ENCODE measurements at places on chromosomes 2 and 18.

DNA sequence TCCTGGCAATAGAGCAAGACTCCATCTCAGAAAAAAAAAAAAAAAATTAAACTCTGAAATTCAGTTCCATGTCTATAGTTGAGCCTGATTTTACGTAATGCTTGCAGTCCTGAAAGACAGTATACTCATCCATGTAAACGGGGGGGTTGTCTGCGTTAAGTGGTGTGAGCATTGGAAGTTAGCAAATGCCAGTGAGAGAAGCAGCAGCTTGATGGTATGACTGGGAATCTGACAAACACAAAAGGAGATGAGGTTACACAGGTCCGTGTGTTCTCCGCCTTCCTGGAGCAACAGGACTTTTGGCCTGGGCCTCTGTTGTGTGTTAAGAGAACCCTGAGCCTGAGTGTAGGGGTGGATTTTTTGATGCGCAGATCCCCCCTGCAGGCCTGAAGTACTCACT is 82.9 kb downstream of the PRKCE start:
- DNase-seq: no peak

- DNase-seq: no peak
Observed at GRCh38 chr2:163259489-163259888, 420.9 kb upstream of the KCNH7 start.

DNA sequence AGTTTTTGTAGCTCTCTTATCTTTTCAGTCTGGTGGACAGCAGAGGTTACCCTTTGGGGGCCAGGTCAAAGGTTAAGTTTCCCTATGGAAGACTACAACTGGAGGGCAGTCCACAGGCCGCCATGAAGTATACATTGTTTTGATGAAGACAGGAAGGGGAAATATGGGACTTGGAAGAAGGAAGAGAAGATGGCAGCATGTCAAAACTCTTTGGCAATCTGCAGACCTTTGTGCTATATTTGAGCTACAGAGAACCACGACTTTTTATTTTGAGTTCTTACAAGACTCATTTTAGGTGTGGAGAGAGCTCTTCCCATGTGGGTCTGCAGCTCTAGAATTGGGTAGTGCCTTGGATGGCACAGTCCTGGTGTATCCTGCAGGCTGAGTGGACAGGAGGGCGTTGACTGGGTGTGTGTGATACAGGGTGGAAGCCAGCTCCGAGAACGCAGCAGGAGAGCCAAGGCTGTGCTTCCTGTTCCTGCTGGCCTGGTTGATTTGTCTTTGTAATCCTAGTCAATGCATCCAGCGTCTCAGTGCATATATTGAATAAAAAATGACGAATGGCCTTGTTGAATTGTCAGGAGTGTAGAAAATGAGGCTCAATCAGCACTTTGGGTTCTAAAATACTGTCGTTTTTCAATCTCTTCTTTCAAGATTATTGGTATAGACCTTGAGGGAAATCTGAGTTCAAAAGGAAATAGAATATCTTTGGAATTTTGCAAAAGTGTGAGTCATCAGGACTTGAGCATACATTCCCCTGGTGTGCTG is 11.5 kb downstream of the ITGA6 start:
- no peak for DNase-seq

GRCh38 chr2:230915319-230915718 is 9.7 kb downstream of the GPR55 start:
- DNase-seq: no peak

- DNase-seq: no peak
Observed at GRCh38 chr2:108217211-108217610, 22.6 kb upstream of the SULT1C3 start.

DNA sequence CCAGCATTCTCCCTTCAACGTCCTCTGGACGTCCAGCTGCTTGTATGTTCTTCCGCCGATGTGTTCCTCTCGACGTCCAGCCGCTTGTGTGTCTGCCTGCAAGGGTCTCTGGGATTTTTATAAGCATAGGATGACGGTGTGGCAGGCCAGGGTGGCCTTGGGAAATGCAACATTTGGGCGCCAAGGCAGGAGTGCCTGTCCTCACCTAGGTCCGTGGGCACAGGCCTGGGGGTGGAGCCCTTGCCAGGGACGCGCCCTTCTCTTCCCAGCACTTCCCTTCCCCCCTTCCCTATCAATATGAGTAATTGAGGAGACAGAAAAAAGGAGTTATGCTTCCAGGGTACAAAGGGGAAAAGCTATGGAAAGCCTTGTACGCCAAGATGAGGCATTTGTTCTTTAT is 6.4 kb downstream of the NLRC4 start:
- no peak for DNase-seq

DNA sequence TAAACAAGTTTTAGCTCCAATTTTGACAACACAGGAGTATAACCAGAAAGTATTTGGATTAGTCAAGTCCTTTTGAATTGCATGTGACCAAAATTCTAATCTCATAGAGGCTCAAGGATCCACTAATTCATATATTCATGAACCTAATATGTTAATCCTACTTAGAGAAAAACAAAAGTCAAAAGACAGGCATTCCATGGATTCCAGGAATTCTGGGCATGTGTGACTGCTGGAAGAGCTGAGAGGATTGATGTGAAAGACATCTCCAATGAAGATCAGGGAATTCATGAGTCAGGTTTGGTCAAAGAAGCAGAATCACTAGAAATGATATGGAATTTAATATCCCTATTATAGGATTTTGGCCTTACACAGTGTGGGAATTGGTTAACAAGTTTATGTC is 1494.6 kb upstream of the DDX18 start:
- no peak for DNase-seq

DNA sequence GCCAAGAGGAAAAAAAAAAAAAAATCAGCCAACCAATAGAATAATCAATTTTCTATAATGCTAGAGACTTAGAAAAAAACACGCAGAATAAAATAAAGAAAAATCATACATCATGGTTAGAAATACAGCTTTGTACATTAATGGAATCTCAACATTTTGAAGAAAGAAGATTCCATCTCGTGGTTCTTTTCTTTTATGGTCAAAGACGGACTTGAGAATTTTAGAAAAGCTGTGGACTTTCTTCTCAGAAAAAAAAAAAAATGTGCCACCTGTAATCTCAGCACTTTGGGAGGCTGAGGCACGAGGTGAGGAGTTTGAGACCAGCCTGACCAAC is 41.8 kb upstream of the ATIC start:
- no peak for DNase-seq

DNA sequence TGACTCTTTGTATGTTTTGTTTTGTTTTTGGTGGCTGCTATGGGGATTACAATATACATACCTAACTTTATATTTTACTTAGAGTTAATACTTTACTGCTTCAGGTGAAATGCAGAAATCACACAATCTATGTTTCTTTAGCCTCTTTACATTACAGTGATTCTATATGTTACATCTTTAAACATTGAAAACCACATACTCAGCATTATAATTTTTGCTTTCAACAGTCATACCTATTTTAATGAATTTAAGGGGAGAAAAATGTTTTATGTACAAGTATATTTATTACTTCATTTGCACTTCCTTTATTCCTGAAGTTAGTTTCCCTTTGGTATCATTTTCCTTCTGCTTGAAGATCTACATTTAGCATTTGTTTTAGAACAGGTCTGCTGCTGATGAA is 23.1 kb downstream of the FAM117B start:
- no peak for DNase-seq

DNA sequence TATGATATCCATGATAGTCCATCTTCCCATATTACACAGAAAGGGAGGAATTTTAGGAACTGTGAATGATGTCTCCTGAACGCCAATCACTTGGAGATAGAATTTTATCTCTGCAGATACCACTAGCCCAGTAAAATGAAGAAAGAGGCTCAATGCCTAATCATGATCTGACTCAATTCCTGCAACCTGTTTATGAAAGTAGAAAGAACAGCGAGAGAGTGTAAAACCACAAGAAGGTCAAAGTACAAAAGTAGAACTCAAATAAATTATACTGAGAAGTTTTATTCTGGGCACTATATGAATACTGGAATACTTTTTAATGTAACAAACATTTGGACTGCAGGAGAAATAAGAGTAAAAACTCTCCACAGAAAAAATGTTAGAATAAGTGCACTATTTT is 892.1 kb upstream of the DDX18 start:
- DNase-seq: no peak

- DNase-seq: no peak
Observed at GRCh38 chr2:74164761-74165160, 13.9 kb downstream of the MOB1A start.

DNA sequence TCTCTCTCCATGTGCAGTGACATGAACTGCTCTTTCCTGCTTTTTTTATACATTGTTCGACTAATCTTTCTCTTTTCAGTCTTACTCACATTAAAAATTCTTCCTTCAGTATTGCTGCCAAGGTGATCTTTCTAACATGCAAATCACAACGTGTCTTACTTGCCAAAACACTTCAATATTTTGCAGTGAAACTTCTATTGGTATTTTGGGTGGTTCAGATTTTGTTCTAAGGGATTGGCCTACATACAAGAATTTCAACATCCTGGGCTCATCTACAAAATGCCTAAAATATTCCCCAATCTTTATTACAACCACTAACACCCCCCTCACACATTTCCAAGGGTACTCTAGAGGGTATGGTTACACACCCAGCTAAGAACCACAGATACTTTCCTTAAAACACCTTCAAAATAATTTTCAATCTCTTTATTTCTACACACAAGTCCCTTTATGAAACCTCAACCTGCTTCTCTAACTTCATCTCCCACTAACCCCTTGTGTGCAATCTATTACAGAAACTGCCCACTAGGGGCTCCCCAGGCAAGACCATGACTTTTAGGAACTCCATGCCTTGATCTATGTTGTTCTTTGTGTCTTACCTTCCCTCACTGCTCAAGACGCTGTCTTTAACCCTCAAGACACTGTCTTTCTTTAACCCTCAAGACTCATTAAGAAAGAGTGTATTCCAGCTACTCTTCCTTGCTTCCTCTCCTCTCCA is 50.9 kb downstream of the COL3A1 start:
- DNase-seq: no peak

DNA sequence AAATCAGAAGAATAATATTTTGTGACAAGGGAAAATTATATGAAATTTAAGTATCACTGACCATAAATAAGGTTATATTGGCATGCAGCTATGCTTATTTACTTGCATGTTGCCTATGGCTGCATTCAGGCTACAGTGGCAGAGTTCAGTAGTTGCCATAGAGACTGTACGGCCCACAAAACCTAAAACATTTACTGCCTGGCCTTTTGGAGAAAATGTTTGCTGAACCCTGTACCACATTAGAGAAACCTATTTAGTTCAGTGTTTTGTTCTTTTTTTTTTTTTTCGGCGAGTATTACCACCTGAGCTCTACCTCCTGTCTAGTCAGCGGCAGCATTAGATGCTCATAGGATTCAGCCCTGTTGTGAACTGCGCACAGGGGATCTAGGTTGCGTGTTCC is 163.7 kb downstream of the MCFD2 start:
- no peak for DNase-seq

GRCh38 chr2:88599527-88599926 is 27.7 kb downstream of the EIF2AK3 start:
- no peak for DNase-seq

DNA sequence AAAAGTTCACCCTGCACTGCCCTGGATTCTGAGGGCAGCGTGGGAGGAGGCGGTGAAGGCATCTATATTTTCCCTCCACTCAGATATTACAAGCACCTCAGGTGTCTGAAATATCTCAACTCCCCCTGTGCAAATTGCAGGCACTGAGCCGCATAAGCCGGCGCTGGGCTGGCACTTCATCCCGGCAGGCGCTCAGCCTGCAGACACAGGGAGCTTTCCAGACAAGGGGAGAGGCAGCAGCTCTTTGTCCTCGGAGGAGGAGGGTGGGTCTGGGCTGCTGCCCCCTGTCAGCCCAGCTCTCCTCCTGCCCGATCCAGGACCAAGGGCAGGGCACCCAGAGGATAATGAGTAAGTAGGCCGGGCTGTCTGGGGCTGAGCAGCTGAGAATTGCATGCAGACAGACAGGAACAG is 189.3 kb upstream of the MYT1L start:
- no peak for DNase-seq

- no peak for DNase-seq
Observed at GRCh38 chr2:160222546-160223283, 22.6 kb upstream of the ITGB6 start.

DNA sequence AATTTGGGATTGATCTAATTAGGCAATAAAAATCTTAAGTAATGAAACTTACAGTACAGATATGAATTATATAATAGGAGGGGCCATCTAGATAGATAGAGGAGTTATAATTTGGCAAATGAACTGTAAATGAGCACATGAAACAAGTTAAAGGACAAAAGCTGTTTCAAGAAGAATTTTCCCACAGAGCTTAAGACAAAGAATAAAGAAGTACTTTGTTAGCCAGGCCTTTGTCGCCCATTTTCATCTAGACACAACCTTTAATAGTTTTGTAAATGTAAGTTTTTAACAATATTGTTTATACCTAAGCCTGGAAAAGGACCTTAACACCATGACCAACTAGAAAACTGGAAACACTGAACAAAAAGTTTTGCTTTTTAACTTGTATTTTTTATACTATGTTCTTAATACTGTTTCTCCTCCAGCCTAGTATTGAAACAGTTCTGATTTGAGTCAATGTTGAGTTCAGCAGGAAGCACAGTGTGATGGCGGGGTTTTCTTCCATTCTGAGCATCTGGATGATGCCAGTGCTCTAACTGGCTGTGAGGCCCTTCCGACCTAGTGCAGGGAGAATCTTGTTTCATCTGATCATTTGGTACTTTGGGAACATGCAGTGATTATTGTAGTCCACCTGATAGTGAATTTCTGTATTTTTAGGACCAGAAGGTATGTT is 37.6 kb downstream of the FARP2 start:
- DNase-seq: no peak

DNA sequence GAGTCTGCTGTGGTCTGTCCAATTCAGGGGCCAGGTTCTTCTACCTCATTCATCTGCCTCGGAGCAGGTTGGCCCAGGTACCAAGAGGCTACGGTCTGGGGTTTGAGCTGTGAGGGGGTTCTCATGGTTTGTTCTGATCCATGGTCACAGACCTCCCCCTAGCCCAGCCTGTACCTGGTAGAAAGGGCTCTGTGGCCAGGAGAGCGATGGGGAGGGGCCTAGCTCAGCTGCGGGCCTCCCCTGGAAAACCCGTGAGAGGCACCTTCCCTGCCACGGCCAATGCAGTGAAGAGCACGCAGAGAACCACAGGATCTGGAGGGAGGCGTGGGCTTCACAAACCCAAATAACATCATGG is 19.6 kb upstream of the ALLC start:
- no peak for DNase-seq

DNA sequence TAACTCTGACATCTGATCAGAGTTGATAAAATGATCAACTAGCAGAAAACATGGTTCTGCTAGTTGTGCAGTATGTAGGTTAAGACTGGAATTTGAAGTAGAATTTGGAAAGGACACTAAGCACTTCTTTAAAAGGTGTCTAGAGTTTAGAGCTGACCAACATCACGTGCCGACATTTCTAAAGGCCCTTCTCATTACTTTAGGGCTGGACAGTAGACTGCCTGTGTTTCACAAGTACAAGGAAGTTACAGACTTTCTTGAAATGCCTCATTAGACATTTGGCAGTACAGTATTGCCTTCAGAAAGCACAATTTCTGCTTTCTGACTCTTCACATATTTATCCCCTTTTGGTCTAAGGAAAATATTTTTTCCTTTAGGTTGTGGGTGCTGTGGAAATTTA is 255.3 kb downstream of the ZNF385B start:
- no peak for DNase-seq

All from DMS79 treated with DMSO at 0.1 percent for 48 hours (cell line).